ENCODE measurements at places on chromosomes 7 and 10.

- no peak for DNase-seq
These were observed 76.6 kb downstream of the AMZ1 start for GRCh38 chr7:2764621-2765020.

DNA sequence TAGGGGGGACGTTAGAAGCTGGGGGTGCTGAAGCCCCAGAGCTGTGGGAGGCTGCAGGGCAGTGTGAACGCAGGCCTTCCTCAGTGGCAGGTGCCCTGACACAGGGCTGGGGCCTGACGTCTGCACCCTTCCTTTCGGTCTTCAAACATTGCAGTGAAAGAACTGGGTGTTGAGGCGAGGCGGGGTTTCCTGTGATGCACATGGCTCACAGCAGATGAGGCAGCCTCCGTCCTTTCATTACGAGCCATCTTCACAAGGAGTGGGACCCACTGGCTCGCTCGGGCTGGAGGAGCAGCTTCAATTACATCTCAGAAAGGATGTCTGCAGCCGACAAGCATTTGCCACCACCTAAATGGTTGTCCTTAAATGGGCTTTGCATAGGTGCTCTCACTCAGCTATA is 180.3 kb upstream of the SHH start:
- no peak for DNase-seq

DNA sequence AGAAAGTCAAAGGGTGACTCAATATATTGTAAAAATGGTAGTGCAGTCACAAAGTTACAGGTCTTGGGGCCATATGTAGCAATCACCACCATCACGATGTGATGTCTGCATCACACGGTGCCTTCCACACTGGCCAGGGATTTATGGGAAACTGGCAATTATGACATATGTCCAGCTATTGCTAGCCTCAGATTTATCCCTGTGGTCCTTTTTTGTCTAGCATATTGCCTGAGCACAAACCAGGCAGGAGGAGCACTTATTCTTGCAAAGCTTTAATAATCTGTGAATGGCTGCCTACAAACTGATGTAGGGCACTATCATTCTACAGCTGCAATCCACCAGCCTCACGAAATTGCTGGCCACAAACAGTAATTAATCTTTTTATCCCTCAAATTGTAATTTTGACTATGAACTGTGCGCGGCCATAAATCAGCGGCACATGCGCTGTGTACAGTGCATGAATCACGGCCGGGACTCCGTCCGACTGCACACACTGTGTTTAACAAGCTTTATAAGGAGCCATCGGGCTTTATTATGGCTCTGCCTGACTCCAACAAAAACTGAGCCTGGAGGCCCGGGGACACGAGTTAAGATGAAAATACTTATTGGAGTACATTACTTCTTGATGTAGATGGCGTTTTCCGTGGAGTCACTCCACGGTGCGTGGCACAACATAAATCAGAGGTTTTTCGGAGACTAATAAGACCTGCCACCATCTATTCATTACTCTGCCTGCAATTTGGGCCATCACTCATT is 115.2 kb downstream of the EBF3 start:
- DNase-seq, result no peak

DNA sequence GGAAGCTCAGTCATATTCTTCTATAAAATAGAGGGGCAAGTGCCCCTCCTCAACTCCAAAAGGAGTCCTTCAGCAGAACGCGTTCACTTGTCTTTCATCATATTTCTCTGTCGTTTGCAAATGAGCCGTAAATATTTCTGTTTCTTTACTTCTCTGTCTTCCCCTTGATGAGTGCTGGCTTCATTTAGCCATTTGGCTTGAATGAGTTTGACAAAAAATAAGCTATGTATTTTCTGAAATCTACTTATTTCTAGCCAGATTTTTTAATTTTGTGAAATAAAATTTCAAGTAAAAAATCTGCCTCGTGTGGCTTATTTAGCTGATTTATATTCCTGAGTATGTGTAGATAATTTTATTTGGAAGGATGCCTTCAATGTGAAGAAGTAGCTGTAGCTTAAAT is 170.8 kb upstream of the DGKB start:
- no peak for DNase-seq

DNA sequence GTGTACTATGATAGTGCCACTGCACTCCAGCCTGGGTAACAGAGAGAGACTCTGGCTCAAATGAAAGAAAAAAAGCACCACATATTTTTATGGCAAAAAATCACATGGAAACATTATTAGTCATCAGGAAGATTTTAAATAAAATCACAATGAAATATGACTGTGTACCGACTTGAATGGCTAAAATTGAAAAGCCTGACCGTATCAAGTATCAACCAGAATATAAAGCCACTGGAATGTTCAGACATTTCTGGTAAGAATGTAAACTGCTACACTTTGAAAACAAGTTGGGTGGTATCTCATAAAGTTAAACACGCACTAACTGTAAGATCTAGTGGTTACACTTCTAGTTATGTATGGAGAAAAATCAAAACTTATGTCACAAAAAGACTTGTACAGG is 306.7 kb upstream of the MBL2 start:
- DNase-seq, result no peak

GRCh38 chr7:47516386-47516785 is 65.5 kb downstream of the TNS3 start:
- no peak for DNase-seq

DNA sequence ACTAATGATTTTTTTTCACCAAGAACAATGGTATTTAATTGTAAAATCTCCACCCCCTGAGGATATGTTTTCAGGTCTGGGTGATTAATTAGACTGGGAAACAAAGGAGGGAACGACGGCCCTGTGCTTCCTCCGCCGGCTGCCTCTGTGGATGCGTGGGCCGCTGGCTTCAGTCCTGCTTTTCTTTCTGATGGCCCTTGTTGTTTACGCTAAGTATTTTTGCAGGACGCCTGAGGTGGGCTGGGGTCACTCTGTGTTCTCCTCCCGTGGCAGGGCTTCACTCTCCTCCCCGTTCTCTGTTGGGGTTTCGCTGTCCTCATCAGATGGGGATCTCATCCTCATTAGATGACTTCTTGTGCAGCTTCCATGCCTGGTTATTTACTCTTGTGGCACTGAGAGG is 5.2 kb upstream of the ACBD5 start:
- no peak for DNase-seq

GRCh38 chr7:94364816-94365215 is 29.9 kb upstream of the COL1A2 start:
- DNase-seq, result no peak

- DNase-seq, result no peak
These were observed 35.2 kb downstream of the CNPY1 start for GRCh38 chr7:155510975-155511701.

DNA sequence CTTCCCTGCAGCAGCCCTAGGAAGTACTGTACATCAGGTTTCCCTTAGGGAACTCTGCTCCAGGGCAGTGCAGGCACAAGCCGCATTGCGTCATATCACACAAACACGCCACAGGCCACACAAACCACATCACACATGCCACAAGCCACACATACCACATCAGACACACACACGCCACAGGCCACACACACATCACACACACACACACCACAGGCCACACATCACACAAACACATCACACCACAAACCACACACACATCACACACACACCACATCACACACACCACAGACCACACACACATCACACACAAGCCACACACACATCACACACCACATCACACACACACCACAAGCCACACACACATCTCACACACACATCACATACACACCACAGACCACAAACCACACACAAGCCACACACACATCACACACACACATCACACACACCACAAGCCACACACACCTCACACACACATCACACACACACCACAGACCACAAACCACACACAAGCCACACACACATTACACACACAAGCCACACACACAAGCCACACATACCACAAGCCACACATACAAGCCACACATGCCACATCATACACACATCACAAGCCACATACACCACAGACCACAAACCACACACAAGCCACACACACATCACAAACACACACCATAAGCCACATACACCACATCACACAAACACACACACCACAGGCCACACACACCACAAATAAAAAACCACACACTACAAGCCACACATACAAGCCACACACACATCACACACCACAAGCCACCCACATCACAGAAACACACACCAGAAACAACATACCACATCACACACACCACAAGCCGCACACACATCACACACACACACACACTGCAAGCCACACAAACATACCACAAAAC is 53.4 kb downstream of the TMEM209 start:
- peak; percentile 47 for DNase-seq

DNA sequence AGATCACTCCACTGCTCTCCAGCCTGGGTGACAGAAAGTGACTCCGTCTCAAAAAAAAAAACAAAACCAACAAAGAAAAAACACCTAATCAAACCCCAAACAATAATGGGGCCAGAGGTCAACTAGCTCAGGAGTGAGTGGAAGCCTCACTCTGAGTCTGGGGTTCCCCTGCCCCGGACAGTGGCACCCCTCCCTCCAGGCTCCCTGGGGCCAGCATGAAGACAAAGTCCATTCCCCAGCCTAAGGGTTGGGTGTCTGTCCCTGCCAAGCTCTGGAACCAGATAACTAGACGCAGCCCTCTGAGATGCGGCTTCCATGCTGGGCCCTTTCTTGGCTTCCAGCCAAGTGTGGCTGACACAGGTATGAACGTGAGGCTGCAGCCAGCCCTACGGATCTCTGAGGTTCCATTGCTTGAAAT is 1.7 kb upstream of the FUOM start:
- no peak for DNase-seq

DNA sequence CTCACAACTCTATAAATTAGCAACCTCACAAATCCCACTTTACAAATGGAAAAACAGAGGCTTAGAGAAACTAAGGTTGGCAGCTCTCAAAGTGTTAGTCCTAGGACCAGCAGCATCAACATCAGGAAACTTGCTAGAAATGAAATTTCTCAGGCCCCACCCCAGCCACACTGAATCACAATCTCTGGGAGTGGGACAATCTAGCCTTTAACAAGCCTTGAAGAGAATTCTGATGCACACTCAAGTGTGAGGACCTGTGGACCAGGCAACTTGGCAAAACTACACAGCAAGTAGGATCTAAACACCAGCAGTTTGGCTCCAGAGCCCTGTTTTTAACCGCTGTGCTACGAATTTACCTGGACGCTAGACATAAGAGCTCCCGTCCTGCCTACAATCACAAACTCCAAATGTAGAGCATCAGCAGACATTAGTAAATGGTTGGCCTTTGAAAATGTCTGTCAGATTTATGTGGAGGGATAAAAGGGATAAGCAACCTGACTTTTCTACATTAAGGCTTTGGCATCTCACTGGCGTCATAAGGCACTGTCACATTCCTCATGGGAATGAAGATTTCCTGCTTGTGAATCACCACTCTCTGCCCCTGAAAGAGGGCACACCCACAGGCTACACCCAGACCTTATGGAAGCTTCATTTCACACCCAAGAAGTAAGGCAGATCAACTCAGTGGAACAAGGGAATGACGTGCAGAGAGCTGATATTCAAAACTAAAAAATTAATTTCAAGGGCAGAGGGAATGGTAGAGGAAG is 34.5 kb downstream of the PPP1R3C start:
- no peak for DNase-seq

- no peak for DNase-seq
These were observed 220.5 kb downstream of the KLF6 start for GRCh38 chr10:3564346-3565002.

DNA sequence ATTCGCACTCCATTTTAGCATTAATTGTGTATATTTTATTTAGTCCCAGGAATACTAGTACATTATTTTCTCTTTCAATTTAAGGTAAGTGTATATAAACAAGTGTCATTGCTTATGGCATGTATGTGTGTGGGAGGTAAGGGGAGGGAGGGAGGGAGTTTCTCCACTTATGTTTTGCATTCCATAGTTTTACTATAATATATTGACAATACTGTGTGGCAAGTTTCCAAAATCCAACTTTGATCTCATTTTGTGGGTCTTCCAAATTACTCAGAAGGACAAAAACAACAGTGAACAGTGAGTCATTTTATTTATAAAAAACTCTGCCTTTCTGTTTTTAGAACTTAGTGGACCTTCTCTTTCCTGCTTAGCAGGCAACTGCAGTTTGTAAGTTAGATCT is 102.3 kb upstream of the SEMA3E start:
- no peak for DNase-seq

DNA sequence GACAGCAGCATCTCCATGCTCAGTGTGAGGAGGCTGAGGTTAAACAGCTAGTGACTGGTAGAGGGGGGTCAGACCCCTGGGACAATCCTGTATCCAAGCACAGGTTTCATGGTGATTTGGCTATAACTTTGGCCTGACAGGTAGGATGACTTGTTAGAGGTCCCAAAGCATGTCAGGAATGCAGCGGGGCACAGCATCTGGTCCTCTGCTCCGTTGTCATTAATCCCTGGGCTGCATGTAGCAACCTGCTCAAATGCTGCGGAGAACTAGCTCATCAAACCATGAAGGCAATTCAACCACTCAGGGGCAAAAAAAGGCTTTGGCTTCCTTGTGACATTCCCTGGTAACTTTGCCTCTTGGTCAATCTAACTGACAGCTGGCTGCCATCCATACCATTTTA is 26.8 kb downstream of the WNT2 start:
- DNase-seq, result no peak

DNA sequence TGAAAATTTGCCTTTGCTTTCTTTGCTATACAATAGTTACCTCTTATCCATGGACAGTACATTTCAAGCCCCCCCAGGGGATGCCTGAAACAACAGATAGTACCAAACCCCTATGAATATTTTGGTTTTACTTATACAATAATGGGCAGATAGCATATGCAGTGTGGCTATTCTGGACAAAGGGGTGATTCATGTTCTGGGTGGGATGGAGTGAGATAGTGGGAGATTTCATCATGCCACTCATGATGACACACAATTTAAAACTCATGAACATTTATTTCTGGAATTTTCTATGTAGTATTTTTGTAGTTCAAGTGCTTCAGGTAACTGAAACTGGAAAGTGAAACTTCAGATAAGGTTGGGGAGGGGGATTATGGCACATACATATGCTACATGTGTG is 12.0 kb downstream of the STARD3NL start:
- no peak for DNase-seq

GRCh38 chr7:31070991-31071644 is 19.0 kb downstream of the ADCYAP1R1 start:
- no peak for DNase-seq

- DNase-seq, result no peak
These were observed 617.2 kb downstream of the GRM8 start for GRCh38 chr7:126635545-126635944.

DNA sequence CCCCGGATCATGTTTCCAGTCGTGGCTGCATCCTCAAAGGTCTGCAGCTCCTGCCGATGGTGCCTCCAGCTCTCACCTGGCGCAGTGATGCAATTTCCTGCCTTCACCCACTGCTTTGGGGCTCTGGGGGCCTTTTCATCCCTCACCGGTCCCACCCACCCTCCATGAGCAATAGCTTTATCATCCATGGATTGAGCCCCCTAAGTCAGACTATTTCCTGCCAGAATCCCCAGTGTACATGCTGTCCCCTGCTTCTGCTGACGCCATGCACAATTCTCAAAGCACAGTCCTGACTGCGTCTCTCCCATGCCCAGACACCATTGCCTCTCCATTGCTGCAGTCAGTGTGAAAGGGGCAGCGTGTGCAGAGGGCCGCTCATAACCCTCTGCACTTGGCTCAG is 49.7 kb downstream of the FAM241B start:
- no peak for DNase-seq

- DNase-seq, result no peak
These were observed 15.4 kb upstream of the PRF1 start for GRCh38 chr10:70617798-70618568.

- no peak for DNase-seq
These were observed 1.0 kb downstream of the PRR15 start for GRCh38 chr7:29564496-29565223.

GRCh38 chr7:43679210-43680068 is 49.9 kb downstream of the COA1 start:
- no peak for DNase-seq
